Activated CD4-positive, alpha-beta memory T cell treated with anti-CD3 and anti-CD28 coated beads for 36 hours (primary cell): ENCODE measurements at places on chromosomes 2 and 18. TPM values are rescaled to one million over a fixed set of nuclear protein-coding genes. Genes with fewer than 3 reads are reported as not detected.

Gene CFAP210
- total RNA-seq: not detected

Gene ATG16L1
- 27.0 TPM for total RNA-seq

Gene PID1
- not detected for total RNA-seq

Gene PSD4
- 170 TPM for total RNA-seq

Gene LRRC30
- total RNA-seq: not detected

Gene CABLES1
- total RNA-seq: 2.2 TPM

Gene UNC80
- total RNA-seq: not detected

Gene MAPK4
- not detected for total RNA-seq

Gene CHRND
- total RNA-seq: not detected

Gene IL1RL2
- total RNA-seq: 1.7 TPM
